ENCODE measurements at places on chromosomes 11 and 22. TPM values are rescaled to one million over a fixed set of nuclear protein-coding genes. Genes with fewer than 3 reads are reported as not detected.

DNA sequence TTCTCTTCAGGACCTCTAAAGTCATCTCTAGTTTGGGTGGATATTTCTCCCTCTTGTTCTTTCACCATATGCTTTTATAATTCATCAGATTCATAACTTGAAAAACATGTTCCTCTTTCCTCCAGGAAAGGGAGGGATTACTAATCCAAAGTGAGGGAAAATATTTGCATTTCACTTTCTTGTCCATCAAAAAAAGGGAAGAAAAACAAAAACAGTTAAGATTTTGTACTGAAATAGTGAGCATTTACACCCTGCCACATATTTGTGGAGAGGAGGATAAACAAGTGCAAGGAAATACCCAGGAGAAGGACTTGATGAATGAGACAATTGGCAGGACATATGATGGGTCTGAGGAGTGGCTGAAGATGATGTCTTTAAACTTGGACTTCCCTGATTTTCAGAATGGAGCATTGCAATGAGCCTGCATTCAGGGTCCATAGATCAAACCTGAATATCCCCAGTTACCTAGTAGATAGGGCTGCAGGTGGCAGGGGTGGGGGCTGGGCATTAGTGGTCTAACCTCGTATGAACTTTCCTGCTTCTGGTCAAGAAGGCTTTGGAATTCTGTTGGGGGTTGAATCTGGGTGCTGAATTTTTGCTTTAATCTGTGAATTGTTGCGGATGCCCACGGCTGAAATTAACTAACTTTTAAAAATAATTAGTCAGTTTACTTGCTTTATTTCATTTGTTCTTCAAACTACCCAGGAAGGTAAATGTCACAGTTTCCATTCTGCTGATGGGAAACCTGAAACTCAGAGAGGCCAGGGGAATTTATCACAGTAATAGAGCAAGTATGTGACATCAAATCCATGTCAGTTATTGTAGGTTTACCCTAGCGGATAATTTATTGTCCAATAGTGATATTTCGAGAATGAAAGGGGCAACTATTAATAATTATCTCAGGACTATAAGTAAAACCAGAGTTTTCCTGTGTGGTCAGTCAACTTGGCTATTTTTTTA, 36.9 kb upstream of the TMEM123 start:
- no peaks in the 10 kb centered on the region for H3K27me3 ChIP-seq
- H3K4me3 ChIP-seq: no peak overlapping the region
- H3K4me1 ChIP-seq: no peaks in the 10 kb centered on the region

DNA sequence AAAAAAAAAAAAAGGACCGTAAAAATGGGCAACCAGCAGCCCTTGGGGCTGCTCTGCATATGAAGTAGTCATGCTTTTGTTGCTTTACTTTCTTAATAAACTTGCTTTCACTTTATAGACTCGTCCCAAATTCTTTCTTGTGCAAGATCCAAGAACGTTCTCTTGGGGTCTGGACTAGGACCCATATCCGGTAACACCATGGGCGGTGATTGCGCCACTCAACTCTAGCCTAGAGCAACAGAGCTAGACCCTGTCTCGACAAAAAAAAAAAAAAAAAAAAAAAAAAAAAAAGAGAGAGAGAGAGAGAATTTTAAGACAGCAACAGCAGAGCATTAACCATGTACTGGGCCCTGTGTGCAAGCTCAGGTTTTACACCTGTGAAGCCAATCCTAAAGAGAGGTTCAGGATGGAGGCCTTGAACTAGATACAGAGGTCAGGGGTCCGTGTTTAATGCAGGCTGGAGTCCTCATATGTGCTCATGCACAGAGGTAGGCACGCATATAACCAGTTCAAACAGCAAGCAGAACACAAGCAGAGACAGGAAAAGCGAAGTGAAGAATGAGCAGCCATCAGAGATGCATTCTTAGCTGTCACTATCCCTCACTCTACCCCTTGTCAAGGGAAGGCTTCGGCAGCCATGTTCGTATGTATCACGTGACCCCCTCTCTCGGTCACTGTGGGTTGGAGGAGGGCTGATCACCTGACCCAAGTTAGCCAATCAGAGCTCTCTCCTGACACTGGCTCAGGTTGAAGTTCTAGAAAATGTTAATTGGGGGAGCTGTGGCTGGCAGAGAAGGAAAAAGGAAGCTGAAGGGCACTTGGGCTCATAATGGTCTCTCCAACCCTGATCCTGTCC, 16.7 kb upstream of the SYT12 start:
- no peak for DNase-seq
- H3K4me1 ChIP-seq: peaks cover 8% of the 10 kb centered on the region
- no peaks in the 10 kb centered on the region for H3K36me3 ChIP-seq
- no peak overlapping the region for H3K27ac ChIP-seq
- no peak overlapping the region for H3K4me3 ChIP-seq

Gene VSTM5
- 7.2 TPM for total RNA-seq

DNA sequence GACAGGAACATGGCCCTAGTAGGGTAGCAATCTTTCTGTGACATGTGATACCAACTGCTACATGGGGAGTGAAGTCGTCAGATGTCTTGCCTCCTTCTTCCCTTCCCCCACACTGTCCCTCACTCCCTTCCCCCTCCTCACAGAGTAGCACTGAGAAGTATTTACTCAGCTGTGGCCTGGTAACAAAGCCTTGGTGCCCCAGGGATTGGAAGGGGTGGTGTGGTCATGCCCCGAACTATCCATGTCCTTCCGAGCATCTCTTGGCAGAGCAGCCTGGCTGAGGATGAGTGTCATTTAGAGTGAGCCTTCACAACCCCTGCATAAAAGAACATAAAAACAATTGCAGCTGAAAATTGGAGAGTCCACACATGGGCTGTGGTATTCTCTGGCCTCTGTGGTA, 46.1 kb downstream of the ARFGAP2 start:
- no peaks in the 10 kb centered on the region for H3K27me3 ChIP-seq
- H3K27ac ChIP-seq: no peak overlapping the region
- no peaks in the 10 kb centered on the region for H3K36me3 ChIP-seq
- DNase-seq: no peak

- no peak overlapping the region for H3K27ac ChIP-seq
- peaks cover 7% of the 10 kb centered on the region for H3K4me1 ChIP-seq
- H3K27me3 ChIP-seq: no peaks in the 10 kb centered on the region
- DNase-seq: no peak
- no peak overlapping the region for H3K4me3 ChIP-seq
Measured at GRCh38 chr11:72373163-72373562, 61.2 kb downstream of the CLPB start.

- H3K4me1 ChIP-seq: no peaks in the 10 kb centered on the region
- no peak for DNase-seq
- H3K27ac ChIP-seq: no peak overlapping the region
- no peaks in the 10 kb centered on the region for H3K36me3 ChIP-seq
- no peaks in the 10 kb centered on the region for H3K27me3 ChIP-seq
Measured at GRCh38 chr11:97963528-97964331, 1057.0 kb upstream of the CNTN5 start.

Data from spinal cord (tissue), 10 donors.